GM23248 (cell line): ENCODE measurements at places on chromosomes 7 and 10.

GRCh38 chr7:83038787-83039186 lies 123.9 kb downstream of the PCLO start:
- H3K4me1 ChIP-seq: no peaks in the 10 kb centered on the region
- H3K27me3 ChIP-seq: 0 out of 2 replicates have a peak, but pooled peaks cover 6% of the 10 kb centered on the region
- no peak overlapping the region for H3K4me3 ChIP-seq
- H3K27ac ChIP-seq: no peak overlapping the region
- no peaks in the 10 kb centered on the region for H3K36me3 ChIP-seq

DNA sequence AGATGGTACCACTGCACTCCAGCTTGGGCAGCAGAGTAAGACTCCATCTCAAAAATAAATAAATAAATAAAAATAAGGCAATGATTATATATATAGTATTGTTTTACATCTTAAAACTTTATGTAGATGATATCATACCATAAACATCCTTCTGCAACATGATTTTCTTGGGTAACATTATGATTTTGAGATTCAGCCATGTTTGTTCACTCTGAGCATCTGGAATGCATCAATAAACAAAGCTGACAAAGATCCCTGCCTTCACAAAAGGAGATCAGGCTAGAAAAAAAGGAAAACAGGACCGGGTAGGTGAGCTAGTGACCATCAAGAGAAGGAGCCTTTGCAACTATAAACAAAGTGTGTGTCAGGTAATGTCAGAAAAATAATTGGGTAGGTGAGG lies 31.9 kb upstream of the KAT6B start:
- H3K27me3 ChIP-seq: no peaks in the 10 kb centered on the region
- no peak for DNase-seq
- no peaks in the 10 kb centered on the region for H3K4me1 ChIP-seq
- H3K27ac ChIP-seq: no peak overlapping the region
- no peak overlapping the region for H3K4me3 ChIP-seq

- H3K27ac ChIP-seq: no peak overlapping the region
- no peaks in the 10 kb centered on the region for H3K36me3 ChIP-seq
- H3K4me3 ChIP-seq: no peak overlapping the region
- H3K27me3 ChIP-seq: no peaks in the 10 kb centered on the region
- H3K4me1 ChIP-seq: no peaks in the 10 kb centered on the region
- DNase-seq: no peak
These were observed 1150.3 kb downstream of the TYW1 start for GRCh38 chr7:68146983-68147382.

DNA sequence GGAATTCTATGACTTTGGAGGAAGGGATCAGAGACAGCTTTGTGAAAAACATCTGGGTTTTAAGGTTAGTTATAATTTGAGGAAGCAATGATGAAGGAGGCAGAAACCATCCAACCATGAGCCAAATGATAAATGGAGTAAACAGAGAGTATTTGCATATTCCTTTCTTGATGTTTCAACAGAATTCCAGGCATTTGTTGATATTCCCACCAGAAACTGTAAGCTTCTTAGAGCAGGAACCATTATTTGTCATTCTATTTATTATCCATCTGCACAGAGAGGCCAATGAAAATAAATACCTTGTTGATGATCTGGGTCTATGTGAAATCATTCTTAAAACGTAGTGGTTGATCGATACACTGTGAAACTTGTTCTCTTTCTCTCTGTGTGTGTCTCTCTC lies 715.3 kb downstream of the INHBA start:
- no peaks in the 10 kb centered on the region for H3K27me3 ChIP-seq
- H3K4me1 ChIP-seq: 0 out of 2 replicates have a peak, but pooled peaks cover 10% of the 10 kb centered on the region
- H3K36me3 ChIP-seq: no peaks in the 10 kb centered on the region
- DNase-seq: no peak
- no peak overlapping the region for H3K27ac ChIP-seq
- no peak overlapping the region for H3K4me3 ChIP-seq

- peak overlapping the region; percentile 33; the same call in 1 of the 2 replicates for H3K4me3 ChIP-seq
- peak overlapping the region; percentile 84 for H3K27ac ChIP-seq
- no peaks in the 10 kb centered on the region for H3K36me3 ChIP-seq
- H3K27me3 ChIP-seq: no peaks in the 10 kb centered on the region
- peak; percentile 96 for DNase-seq
These were observed 27.3 kb upstream of the IFRD1 start for GRCh38 chr7:112422842-112423496.

- no peak overlapping the region for H3K4me3 ChIP-seq
- no peaks in the 10 kb centered on the region for H3K36me3 ChIP-seq
- H3K27ac ChIP-seq: no peak overlapping the region
- no peak for DNase-seq
These were observed 101.6 kb downstream of the OTUD1 start for GRCh38 chr10:23540401-23541030.
